T-helper 1 cell (primary cell): ENCODE measurements at places on chromosomes 11 and 22.

- no peak for DNase-seq
Observed at GRCh38 chr11:85483861-85484260, 143.3 kb downstream of the DLG2 start.

- no peak for DNase-seq
Observed at GRCh38 chr11:44823006-44823405, 96.2 kb downstream of the TSPAN18 start.

GRCh38 chr11:19691815-19692500 is 20.7 kb upstream of the NAV2 start:
- no peak for DNase-seq

GRCh38 chr11:117992620-117993019 is 6.4 kb downstream of the IL10RA start:
- no peak for DNase-seq

DNA sequence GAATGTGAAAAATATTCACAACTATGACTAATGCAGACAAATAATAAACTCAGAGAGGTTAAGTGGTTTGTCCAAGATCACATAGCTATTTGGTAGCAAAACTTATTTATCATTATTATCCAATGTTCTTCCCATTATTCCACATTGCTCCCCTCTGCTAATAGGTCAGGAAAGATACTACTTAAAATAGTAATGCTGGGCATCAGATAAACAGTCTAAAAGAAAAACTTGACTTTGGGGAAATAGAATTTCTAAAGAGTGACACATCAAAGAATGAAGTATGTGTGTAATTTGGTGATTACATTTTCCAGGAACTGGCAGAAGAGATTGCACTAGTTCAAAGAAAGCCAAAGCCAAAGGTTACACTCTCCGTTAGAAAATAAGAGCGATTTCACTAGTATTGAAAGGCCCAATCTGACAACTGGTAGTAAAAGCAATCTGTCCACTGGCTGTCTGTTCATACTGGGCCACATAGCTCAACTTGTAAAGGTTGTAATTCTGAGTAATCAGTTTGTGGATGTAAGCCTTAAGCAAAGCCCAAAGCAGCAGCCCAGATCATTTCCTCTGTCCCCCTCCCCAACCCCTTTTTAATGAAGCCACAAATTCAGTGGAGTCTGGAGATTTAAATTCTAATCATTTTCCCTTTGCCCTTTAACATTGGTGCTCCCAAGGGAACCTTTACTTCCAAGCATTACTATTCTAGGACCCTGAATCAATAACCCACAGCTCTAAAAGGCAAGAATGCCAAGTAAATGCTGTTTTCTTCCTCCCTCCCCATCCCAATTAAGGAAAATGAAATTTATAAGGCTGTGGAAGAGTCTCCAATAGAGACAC is 283.5 kb downstream of the TTC28 start:
- peak; percentile 73 for DNase-seq

GRCh38 chr11:120324932-120325810 is at the start of gene TLCD5:
TSS of gene TLCD5 (plus strand) at chr11:120325299. CDS start at chr11:120327442, 2,143 bp downstream.
- DNase-seq, result peak; percentile 25

GRCh38 chr11:72897506-72897905 is 83.3 kb downstream of the ATG16L2 start:
- no peak for DNase-seq

GRCh38 chr11:128726458-128727139 is 32.7 kb downstream of the FLI1 start:
- DNase-seq, result peak; percentile 59
